ENCODE measurements at places on chromosomes 3 and 15.

- peak; percentile 28 for DNase-seq
Observed at GRCh38 chr3:50320853-50321335, 1.7 kb downstream of the HYAL2 start.

- no peak for DNase-seq
Observed at GRCh38 chr3:32381922-32382321, 9.7 kb upstream of the CMTM7 start.

GRCh38 chr3:197499427-197499826 lies 56.3 kb downstream of the BDH1 start:
- no peak for DNase-seq

GRCh38 chr3:72273615-72274014 lies 488.7 kb upstream of the PROK2 start:
- no peak for DNase-seq

DNA sequence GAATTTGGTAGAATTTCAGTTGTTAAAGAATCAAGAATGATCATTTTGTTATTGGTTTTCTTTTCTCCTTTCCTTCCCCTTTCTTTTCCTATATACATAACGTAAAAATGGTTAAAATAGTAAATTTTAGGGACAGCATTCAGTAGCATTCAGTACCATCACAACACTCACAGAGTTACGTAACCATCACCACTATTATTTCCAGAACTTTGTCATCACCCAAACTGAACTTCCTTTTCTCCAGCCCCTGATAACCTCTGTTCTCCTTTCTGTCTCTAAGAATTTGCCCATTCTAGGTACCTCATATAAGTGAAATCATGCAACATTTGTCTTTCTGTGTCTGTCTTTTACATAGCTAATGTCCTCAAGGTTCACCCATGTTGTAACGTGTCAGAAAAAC lies 165.3 kb downstream of the AKAP13 start:
- no peak for DNase-seq

DNA sequence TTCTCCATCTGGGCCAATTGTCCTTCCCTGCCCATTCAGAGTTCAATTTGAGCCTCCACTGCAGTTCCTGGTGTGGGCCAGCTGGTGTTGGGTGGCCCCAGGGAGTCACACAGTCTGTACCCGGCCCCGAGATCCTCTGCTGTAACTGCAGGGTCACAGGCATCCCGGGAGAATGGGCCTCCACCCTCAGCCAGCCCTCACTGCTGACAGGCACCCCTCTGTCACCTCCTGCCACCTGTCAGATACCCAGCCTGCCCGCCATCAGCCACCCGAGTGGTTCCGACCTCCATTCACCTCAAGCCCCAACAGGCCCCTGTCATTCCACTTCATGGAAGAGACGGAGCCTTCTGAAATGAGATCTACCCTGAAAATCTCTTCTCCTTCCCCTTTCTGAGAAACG lies 73.2 kb downstream of the ST8SIA2 start:
- DNase-seq: no peak

DNA sequence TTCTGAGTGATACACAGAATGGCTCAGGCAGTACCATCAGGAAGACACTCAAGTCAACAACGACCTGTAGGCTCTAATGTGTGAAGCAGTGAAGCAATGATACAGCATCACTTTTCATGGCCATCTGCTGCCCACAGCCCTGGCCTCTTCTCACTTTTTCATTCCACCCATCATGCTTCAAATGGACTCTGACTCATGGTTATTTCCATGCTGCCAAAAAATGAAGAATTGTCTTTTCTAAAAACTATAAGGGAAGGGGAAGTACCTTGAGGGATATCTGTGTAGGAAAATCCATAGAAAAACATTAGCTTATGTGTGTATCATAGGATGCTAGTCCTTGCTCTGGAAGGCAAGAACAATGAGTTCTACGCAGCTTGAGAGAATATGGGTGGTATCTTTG lies 11.5 kb downstream of the HGD start:
- DNase-seq: no peak

GRCh38 chr3:14475621-14476020 lies 64.5 kb downstream of the GRIP2 start:
- DNase-seq: no peak

DNA sequence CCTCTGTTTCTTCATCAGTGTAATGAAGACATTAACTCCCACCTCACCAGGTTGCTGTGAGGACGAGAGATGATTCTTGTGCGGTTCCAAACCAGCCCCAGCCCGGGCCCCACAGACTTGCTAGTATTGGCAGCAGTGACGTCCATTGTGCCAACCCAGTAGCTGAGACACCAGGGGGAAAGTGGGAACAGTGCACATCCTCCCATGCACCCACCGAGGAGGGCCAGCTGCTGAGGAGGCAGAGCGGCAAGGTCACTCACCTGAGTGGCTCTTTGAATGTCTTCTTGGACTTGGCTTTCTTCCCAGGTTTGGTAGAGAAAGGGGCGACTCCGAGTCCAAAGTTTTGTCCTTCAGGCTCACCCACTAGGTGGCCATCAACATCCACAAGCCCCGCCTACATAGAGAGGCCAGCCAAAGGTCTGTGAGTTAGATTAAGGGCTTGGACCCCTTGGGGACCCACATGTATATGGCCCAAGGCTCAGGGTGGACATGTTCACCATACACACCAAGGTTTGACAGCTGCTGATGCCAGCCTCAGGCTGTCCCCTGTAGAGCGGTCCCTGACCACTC lies 38.0 kb downstream of the KIF9 start:
- DNase-seq: no peak

- no peak for DNase-seq
Observed at GRCh38 chr3:124556636-124557035, 173.6 kb upstream of the UMPS start.

- no peak for DNase-seq
Observed at GRCh38 chr3:136994772-136995516, 37.2 kb downstream of the IL20RB start.

DNA sequence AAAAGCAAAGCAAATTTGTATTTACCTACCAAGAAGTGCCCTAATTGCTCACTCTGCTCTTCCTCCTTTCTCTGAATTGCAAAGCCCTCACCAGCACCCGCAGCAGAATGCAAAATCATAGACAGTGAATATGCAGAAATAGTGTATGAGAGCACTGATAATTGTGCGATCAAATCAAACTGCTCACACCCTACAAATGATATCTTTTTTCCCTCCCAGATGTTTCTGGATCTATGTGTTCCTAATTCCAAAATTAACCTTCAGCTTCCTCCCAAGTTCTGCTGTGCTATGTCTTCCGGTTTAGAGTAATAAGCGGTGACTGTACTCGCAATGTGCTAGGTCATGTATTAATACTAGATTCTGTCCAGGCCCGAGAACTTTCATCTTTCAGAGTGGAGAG lies 3.4 kb downstream of the GHSR start:
- no peak for DNase-seq

- DNase-seq: no peak
Observed at GRCh38 chr3:15796771-15797641, 773 bp downstream of the ANKRD28 start.

DNA sequence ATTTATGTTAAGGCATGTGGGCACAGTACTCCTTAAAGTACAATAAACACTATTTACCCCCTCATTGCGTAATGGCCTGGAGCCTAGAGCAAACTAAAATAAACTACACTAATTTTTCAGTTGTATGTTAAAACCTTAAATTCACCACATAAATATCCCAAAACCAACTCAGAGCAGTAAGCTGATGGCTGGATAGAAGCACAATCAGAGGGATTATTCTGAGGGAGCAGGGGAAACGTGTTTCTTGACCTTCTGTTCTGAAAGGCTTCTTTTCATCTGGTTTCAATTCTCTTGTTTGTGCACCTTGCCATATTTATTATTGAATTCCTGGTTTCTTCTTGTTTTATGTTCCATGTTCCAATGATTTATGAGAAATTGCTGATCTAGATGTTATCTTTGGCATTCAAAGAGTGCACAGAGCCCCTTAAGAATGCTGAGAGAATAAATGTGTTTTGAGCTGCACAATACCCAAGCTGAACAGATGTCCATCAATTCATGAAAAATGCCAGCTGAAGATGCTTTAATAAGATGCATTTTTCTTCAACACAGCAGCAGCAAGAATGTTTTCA lies 29.6 kb downstream of the RPL22L1 start:
- no peak for DNase-seq

DNA sequence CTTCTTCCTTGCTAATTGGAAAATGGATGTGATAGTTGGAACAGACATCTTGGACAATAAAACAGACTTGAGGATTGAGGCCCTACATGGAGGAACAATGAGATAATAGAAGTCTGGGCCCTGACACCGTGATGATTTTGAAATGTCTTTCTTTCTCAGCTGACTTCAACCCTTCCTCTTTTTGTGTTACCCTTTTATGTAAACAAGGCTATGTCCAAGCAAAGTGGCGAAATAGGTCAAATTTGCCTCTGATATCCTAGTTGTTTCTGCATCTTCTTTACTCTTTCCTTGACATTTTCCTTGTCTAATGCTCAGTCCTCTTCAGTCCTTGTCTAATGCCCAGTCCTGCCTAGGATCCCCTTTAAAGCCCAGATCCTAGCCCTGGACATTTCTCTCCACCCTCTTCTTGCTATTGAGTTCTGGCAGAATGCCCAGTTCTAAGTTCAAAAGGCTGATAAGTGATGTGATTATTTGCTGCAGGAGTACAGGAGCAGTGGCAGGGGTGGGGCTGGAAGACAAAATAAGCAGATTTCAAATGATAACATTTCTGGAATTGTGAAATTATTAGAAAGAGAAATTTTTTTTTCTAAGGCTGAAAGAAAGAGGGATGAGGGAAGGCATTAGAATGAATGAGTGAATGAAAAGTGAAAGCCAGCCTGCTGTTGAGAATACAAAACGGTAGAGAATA lies 6.5 kb upstream of the VPS8 start:
- no peak for DNase-seq

DNA sequence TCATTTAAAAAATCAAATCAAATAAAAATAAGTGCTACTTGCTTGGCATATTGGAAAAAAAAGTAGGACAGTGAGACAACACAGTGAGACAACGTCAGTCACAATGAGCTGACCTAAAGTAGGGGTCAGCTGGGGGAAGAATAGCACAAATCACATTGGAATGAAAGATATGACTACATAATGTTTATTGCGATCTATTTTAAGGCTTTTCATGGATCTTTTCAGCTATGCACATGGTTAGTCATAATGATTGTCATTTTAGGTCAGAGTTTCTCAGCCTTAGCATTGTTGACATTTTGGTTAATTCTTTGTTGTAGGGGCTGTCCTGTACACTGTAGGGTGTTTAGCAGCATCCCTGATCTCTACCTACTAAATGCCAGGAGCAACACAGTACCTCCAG lies 44.5 kb downstream of the CMSS1 start:
- DNase-seq: no peak

- DNase-seq: no peak
Observed at GRCh38 chr15:83682476-83683088, 28.7 kb downstream of the ADAMTSL3 start.

DNA sequence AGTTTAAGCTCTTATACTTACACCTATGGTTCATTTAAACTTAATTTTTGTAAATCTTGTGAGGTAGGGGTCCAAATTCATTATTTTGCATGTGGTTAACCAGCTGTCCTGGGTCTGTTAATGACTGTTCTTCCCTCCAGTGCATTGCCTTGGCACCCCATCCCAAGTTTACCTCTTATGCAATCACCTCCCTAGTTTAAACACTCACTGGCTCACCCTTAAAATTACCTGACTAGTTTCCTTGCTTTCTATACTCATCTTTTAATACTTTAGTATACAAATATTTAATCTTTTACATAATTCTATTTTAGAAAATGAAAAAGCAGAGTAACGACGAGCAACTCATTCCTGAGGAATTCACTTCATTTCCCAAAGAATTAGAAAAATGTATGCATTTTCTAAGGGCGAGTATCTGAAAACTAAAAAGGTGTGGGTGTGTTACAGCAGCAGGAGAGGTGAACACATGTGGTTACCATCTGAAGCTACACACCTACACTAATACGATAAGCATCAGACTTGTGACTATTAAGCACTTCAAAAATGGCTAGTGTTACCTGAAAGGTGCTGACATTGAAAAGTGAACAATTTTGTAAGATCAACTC lies 33.7 kb downstream of the TJP1 start:
- no peak for DNase-seq

- no peak for DNase-seq
Observed at GRCh38 chr3:108453565-108453964, 56.8 kb downstream of the MYH15 start.

DNA sequence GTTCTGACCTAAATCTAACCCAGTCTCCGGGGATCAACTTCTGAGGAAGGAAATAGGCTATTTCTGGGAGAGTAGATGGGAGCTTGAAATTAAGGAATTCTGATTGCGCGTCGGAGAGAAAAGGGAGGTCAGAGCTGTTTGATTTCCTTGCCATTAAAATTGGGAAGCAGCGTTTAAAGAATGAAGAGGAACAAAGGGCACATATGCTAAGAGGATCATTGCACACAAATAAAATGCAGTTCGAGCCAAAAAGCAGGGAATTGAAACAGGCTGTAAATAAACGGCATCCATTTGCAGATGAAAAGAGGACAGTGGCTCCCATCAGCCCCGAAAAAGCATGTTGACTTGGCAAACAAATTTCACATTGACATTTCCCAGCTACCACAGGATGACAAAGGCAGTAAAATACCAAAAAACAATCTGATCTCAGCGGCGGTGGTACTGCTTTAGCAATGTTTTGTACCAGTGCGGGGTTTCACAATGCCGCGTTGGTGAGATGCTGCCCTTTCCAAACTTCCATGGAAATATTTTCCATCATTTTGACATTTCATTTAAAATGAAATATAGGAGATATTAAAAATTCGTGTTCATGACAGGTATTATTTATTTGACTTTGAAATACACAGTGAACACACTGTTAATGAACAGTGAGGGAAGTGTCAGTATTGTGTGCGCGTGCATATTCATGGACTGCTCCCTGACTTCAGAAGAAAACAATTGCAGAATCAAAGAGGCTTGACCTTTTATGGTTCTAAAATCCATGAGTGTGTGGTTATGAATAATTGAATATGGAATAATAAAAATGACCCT lies 108.8 kb downstream of the SQOR start:
- no peak for DNase-seq

- no peak for DNase-seq
Observed at GRCh38 chr3:163951397-163951987, 1126.8 kb downstream of the SI start.

DNA sequence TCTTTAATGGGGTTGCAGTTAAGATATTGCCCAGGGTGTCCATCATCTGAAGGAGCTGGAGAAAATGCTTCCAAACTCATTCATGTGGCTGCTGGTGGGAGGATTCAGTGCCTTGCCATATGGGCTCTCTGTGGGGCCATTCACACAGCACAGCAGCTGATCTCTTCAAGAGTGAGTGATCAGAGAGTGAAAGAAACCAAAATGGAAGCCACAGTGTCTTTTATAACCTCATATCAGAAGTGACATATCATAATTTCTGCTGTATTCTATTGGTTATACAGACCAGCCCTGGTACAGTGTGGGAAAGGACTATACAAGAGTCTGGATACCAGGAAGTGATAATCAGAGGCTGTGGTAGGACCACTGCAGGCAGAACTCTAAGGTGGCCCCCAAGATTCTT lies 33.6 kb downstream of the HHLA2 start:
- no peak for DNase-seq
